DMS79 treated with DMSO at 0.1 percent for 48 hours (cell line): ENCODE measurements at places on chromosomes 2 and 18.

DNA sequence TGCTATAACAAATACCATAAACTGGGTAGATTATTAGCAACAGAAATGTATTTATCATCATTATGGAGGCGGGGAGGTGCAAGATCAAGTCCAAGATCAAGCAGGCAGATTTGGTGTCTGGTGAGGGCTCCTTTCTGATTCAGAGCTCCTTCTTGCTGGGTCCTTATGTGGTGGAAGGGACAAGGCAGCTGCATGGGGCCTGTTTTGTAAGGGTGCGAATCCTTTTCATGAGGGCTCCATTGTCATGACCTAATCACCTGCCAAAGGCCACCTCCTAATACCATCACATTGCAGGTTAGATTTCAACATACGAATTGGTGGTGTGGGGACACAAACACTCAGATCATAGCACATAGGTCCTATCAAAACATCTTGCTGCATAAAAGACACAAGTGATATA lies 84.4 kb upstream of the CCDC150 start:
- DNase-seq = no peak

DNA sequence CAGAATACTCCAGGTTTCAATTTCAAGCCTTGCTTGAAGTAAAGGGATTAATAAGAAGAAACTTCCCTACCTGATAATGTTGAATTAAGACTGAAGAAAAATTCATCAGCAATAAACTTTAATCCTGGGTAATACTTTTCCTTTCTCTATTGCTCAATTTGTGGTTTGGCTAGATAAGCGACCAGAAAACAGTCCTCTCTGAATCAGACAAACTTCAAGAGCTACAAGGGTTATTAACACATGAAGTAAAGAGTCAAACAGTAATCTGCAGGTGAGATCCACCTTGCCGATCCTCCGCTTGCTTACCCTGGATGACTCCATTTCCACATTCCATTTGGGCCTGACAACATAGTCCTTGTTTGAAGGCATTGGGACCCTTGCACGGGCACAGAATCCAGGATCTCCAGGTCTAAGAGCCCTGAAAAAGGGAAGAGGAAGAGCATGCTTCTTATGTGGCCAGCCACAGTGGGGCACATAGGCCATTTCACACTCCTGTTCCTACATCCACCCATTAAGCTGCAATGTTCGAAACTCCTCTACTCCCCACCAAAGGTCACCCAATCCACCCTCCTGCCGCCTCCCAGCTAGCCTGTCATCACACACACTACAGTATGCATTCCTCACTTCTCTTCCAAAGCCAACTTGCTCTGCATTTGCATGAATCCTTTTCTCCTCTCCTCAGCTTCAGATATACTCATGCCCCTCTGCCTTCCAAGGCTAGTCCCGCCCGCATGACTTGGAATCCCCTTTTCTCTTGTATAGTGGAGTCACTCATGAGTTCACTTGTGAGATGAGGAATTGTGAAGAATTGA lies 39.8 kb downstream of the IWS1 start:
- no peak for DNase-seq

- no peak for DNase-seq
These were observed 118.5 kb upstream of the COL5A2 start for GRCh38 chr2:189298038-189298437.

- DNase-seq = no peak
These were observed 102.9 kb downstream of the OSR1 start for GRCh38 chr2:19255481-19255880.

GRCh38 chr18:73614812-73615211 lies 532.8 kb downstream of the FBXO15 start:
- DNase-seq = no peak

DNA sequence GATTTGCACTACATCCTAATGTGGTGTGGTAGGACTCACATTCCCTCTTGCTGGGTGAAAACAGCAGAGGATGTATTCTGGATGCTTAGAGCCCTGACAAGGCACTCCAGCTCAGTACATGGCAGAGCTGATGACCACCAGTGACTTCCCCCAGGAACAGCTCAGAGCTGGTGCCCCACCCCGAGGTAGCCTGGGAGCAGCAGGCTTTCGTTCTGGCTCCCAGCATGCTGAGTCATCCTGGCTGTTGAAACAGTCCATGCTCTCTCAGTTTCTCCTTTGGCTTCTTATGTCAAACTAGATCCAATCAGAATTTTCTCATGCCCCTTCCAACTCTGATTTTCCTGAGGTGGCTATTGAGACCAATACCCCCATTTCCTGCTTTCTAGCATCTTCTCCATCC lies 438.2 kb downstream of the NBAS start:
- no peak for DNase-seq

DNA sequence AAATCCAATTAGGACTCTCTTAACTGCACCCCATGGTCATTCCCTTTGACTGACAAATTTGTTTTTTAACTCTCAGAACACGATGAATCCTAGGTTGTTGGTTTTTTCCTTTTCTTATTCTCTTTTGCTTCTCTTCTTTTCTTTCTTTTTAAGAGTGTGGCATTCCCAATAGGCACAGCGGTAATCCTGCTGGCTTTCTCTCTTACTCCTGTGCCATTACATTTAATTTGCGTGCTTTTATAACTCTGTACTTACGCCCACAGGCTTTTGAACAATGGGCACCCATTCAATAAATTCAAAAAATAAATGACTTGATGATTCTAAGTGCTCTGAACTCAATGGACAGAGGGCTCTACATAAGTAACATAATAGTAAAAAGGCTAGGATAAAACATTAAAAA lies 189.0 kb upstream of the SMAD7 start:
- DNase-seq = no peak

- peak; percentile 81 for DNase-seq
These were observed 40.6 kb upstream of the HDAC4 start for GRCh38 chr2:239441261-239442078.

GRCh38 chr2:119704670-119705120 lies 25.7 kb downstream of the TMEM177 start:
- DNase-seq = no peak

- DNase-seq = no peak
These were observed 116.3 kb upstream of the TTN start for GRCh38 chr2:178923546-178923945.

DNA sequence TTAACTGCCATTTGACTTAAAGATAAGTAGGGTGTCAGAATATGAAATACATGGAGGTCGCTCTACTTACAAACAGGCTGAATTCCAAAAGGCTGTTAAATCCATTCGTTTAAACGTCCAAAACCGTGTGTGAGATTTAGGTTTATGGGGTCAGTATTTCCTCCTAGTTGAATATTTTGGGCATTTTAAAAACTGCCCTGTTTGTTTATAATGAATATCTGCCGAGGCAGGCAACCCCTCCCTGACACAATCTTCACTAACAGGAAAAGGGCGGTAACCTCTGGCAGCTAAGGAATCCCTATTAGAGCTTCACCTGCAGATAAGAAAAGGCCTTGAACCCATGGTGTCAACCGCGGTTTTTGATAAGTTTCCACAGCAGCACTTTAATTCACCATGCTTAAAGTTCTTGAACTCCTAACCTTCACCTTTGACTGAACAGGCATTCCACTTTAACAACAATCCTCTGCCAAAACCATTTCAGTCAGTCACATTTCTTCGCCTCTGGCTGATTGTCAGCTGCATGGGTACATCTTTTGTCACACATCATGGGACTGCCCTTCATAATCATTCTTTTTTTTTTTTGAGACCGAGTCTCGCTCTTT lies 17.8 kb downstream of the TRAK2 start:
- no peak for DNase-seq

DNA sequence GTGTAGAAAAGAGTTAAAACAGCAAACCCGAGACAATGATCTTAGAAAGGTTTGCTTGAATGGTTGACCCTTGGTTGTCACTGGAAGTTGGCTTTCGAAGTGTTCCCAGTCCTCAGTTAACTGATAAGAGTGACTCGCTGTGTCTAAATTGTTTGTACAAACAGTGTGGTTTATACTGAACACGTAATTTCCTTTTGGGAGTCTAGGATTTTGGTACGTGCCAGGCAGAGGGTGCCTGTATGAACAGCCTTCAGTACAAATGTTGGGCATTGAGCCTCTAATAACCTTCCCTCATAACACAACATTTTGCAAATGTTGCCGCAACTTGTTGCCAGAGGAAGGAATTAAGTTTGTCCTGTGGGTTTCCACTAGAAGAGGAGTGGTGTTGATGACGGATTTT lies 95.8 kb upstream of the DPP10 start:
- DNase-seq = no peak

DNA sequence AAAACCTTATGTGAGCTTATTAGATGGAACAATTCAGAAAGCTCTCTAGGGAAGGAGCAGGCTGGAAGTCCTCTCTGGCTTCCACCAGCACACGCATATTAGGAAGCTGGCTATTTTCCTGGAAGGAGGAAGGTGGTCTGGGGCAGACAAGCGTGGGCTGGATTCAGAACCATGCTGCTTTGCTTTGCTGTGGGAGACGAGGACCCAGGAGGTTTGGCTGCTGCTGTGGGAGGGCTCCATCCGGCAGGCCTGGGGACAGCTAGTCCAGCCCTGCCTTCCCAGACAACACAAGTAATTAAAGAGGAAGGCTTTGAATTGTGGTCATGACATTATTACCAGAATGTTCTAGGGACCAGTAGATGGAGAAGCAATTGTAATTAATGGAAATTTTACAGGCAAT lies 238.8 kb upstream of the MYT1L start:
- DNase-seq = no peak

DNA sequence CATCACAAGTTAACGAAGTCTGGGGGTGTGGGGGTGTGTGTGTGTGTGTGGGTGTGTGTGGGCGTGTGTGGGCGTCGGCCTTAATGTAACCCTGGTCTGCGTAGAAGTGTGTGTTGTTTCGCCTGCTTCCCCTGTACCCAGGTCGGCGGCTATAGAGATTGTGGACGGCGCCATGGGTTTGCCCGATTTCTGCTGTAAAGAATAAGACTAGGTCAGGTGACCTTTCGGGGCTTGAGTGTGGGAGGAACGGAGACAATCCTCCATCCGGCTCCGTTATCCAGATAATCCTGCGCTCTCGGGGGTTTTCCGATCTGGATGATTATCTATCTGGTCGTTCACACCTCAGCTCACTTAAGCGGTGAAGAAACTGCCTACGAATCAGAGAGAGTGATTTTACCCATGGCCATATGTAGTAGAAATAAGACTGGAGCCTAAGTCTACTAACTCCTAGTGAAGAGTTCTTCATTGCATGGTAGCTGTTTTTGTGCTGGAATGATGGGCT lies 543 bp downstream of the HADHB start:
- DNase-seq = peak; percentile 51

DNA sequence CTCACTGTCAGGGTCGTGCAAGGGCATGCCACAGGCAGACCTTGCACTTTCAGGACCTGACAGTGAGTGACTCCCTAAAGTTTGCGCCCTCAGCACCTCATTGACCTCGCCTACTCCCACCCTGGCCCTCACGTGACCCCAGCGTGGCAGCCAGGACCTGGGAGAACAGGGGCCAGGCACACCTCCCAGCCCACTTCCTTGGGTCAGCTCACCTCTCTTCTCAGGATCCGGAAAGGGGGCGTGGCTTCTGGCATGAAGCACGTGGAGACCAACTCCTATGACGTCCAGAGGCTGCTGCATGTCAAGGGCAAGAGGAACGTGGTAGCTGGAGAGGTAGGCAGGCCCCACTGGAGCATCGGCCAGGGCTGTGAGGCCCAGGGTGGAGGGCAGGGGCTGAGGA lies 8.8 kb downstream of the VIL1 start:
- DNase-seq = no peak

DNA sequence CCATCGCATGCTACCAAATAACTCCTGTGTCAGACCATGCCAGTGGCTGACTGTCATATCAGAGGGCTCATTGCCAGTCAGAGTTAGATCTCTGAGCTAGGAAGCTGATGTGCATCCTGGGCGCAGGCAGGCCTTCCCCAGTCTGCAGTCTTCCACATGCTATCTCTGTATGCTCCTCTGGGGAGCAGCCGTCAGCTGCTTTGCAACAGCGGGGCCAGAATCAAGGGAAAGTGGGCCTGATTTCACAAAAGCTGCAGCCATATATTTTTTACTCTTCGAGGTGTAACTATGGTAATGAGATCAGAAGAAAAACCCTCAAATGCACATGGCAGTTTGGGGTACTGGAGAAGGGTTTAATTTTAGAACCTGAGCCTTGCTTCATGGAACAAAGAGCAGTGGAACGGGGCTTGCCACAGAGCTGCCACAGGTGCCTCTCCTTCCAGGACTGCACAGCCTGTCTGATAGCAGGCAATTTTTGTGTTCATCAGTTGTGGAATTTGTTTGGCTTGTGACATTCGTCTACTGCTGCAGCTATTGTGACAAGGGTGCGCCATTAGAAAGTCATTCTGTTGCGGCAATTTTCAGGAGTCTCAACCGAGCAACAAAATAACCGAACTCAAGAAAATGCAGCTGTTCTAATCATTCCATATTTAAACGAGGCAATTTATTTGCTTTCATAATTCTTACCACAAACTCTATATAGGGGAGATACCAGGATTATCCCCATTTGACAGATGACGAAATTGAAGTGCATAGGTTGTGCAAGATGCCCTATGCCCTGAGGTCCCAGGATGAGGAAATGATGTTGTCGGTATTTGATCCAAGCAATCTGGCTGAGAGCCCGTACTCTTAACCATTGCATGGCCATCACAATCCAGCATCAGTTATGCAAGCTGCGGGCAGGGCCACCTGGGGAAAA lies 109.6 kb upstream of the CYRIA start:
- no peak for DNase-seq

DNA sequence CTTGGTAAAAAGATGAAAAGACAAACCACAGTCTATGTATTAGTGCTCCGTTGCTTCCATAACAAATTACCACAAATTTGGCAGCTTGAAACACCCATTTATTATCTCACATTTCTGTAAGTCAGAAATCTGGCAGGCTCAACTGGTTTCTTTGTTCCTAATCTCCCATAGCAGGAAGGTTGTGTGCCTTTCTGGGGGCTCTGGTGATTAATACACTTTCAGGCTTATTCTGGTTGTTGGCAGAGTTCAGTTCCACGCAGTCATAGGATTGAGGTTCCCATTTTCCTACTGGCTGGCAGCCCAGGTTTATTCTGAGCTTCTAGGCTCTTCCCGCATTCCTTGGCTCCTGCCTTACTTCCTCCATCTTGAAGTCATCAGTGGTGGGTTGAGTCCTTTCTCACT lies 189.3 kb downstream of the ANAPC1 start:
- DNase-seq = no peak

DNA sequence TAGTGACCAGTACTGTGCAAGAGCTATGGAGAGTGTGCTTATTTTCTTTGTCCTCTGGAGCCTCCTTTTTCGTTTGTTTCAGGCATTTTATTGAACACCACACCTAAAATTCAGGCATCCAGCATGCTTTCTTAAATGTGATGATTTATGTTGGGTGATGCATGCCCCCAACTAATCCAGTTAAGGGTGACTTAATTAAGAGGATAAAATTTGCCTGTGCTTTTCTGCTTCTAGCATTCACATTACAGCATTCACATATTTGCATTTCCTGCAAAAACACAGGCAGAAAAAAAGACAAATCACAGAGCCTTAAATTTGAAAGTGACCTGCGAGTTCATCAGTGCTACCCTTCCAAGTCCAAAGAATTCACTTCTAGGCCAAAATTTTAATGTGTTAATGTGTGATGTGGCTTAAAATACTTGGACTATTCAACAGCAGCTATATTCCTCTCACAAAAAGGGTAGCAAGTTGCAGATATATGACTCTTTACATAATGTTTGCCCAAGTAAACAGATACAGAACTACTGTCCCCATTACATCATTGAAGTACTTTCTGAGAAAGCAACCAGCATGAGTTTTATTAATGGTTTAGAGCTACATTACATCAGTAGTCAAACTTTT lies 286.5 kb downstream of the THSD7B start:
- no peak for DNase-seq
